ENCODE measurements at places on chromosomes 3 and 15.

GRCh38 chr15:77033729-77034671, 36.9 kb downstream of the TSPAN3 start:
- DNase-seq: no peak

GRCh38 chr3:146343551-146343950, 92.6 kb upstream of the PLSCR4 start:
- no peak for DNase-seq

- no peak for DNase-seq
These were observed 58.6 kb upstream of the CCDC80 start for GRCh38 chr3:112699436-112699978.

GRCh38 chr3:70400194-70400593, 87.8 kb upstream of the MDFIC2 start:
- no peak for DNase-seq

- no peak for DNase-seq
These were observed 44.6 kb downstream of the CCNL1 start for GRCh38 chr3:157115069-157116006.

- DNase-seq: no peak
These were observed 78.7 kb upstream of the PROK2 start for GRCh38 chr3:71863563-71864190.

DNA sequence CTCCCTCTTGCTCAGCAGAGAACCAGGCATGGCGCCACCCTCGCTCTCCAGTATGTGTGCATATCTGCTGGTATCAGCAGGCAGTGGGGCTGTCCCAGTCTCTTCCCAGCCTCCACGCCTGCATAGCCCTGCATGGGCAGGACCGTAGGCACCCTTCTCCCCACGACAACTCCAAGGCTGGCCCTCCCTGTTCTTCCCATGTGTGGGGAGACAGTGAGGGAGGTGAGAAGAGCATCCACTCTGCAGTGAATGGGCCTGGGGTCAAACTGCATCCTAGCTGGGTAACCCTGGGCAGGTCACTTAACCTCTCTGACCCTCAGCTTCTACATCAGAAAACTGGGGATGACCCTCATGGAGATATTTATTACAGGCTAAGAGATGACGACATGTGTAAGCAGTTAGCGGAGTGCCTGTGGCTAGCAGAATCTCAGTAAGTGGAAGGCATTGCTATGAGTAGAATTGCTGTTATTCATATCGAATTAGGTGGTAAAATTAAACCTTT, 13.3 kb upstream of the SSUH2 start:
- DNase-seq: peak; percentile 14

GRCh38 chr3:60948488-60948887, 302.8 kb downstream of the FHIT start:
- DNase-seq: no peak

GRCh38 chr3:191329654-191330529, at the start of gene UTS2B:
UTS2B (minus strand) TSS chr3:191330526; CDS start chr3:191282189, 48,337 bp downstream.
- no peak for DNase-seq

GRCh38 chr3:170109579-170110293, 71.8 kb downstream of the PHC3 start:
- no peak for DNase-seq

Measured in fibroblast of skin of left biceps (primary cell).